ENCODE measurements at places on chromosomes 12 and 14.
A peak's percentile ranks its signal among the peaks of the same experiment; 100 is the strongest.

DNA sequence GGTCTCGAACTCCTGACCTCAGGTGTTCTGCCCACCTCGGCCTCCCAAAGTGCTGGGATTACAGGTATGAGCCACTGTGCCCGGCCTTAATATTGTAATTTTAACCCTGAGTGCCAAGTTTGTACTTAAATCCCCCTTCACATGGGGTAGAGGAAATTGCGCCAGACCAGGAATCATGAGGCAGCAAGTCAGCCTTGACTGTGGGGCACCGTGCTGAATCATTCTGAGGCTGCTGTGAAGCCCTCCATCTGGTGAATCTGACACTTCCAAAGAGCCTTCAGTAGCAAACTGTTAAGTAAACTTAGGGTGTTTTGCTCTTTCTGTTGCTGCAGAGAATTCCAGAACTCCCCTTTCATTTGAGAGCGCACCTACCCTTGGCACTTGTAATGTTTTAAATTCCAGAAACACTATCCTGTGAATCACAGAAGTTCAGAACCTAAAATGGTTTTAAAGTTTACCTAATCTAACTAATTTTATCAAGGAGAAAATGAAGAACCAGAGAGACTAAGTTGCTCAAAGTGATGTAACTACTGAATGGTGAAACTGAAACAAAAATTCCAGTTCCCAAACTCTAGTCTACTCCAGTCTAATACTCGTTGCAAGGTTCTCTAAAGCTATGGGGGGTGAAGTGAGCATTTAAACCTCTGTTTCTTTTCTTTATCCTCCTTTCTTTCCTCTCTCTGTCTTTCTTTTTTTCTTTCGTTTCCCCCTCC, 7.5 kb downstream of the HEBP1 start:
- peak; percentile 88 for DNase-seq

- DNase-seq: no peak
These were observed 22.2 kb downstream of the FCF1 start for GRCh38 chr14:74735125-74735524.

DNA sequence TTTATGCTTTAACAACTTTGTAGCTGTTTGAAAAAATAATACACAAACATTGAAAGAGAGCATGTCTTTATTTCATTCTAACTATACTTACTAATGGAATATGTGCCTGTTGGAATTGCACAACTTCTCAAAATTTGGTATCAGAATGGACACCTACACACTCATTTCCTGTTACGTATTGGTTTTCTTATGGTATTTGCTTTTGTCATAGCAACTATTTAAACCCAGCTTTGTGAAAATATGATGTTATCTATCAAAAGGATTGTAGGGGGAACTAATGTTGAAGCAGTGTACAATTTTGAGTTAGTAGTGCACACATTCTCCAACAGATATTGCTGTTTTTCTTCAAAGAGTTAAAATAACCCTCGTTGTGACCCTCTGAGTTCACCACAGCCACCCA, 52.6 kb downstream of the RBMS2 start:
- DNase-seq: no peak

GRCh38 chr12:80219345-80219744, 120.0 kb downstream of the OTOGL start:
- no peak for DNase-seq

DNA sequence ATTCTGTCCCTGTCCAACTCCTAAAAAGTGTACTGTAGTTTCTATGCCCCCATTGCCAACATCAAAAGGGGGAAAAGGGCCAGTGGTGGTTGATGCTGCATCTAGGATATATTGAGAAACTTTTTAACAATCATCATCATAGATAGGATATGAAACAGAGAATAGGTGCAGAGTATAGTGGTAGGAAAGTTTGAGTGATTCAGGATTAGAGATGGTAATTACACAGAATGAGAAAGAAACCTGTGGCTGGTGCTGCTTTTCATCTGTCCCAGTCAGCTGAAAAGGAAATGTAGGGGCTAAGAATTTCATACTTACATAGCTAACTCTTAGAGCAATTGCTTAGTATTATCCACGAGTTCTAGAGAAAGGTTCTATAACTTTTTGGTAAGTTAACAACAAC, 67.6 kb downstream of the GTF2A1 start:
- DNase-seq: no peak
